Mucosa of gallbladder (tissue), 1 donor: ENCODE measurements at places on chromosomes 3 and 15. TPM values are rescaled to one million over a fixed set of nuclear protein-coding genes. Genes with fewer than 3 reads are reported as not detected.

- DNase-seq = no peak
These were observed 156.3 kb downstream of the FRMD5 start for GRCh38 chr15:44038755-44039191.

DNA sequence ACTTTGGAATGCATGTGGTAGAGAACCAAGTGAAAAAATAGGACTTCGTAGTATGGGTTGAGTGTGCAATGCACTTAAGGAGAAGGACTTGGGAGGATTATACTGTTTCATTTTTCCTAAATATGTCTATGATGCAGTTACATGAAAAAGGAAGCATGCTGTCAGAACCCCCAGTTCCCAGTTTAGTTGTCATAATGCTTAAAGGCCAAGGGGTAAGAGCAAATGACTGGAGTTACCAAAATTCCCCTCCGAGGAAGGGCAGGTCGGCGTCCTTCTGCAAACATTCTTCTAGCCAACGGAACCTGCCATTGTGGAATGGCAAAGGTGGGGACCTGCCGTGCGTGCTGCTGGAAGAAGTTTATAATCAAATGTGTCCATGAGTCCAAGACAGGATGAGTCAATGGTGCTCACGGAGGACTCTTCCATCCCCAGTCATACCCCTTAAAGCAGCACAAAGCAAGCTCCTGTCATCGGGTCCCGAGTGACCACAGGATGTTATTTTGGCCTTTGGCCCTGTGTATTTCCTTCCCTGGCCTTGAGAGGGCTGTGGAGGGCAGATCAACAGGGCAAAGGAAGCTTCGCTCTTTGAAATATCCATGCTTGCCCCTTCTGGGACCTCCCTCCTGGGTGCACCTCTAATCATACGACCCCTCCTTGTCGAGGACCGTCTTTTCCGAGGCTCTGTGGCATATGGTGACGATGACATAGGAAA, 93.2 kb downstream of the SLCO3A1 start:
- DNase-seq = no peak

Gene GCNT3
- 72.3 TPM for total RNA-seq

Gene LEKR1
- 2.2 TPM for total RNA-seq

DNA sequence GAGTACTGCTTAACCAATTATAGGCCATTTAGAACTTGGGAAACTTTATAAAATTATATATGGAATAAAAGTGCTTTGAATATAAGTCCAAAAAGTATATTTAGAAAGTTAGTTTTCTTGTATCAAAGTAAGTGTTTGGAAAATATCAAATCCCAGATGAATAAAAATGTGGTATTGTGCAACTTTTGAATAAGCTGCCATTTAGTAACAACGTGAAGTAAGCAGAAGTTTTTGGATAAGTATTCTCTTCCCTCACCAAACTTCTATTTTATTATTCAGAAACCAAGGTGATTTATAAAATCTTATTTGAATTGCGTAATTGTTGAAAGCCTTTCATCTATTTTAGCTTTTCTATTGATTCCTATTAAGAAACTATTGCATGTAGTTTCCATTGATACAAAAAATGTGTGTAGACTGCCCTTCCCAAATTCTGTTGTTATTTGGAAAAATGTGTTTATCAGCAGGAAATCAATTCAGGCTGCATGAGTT, 806.2 kb downstream of the NSUN3 start:
- DNase-seq = no peak

DNA sequence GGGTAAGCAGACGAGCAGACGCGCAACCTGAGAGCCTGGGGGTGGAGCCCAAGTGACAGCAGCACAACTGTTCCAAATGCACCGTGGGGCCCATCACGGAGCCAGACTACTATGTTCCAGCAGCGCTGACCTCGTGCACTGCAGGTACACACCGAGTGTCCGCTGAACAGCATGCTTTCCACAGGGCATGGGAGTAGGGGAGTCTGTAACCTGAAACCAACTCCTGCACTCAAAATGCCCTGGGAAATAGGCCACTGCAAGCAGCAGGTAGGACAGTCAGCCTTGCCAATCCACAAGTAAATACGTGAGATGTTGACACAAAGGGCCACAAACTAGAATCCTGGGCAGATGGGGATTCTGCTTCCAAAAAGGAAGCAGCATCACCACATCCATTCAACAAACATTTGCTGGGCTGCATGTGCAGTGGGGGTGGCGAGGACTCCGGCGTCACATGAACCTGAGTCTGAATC, 73.9 kb downstream of the TBC1D2B start:
- DNase-seq = no peak

- no peak for DNase-seq
These were observed 88.6 kb downstream of the GTPBP8 start for GRCh38 chr3:113079218-113079961.
